CD4-positive, alpha-beta T cell treated with Interferon gamma for 1 hour (primary cell): ENCODE measurements at places on chromosomes 6 and 20.

DNA sequence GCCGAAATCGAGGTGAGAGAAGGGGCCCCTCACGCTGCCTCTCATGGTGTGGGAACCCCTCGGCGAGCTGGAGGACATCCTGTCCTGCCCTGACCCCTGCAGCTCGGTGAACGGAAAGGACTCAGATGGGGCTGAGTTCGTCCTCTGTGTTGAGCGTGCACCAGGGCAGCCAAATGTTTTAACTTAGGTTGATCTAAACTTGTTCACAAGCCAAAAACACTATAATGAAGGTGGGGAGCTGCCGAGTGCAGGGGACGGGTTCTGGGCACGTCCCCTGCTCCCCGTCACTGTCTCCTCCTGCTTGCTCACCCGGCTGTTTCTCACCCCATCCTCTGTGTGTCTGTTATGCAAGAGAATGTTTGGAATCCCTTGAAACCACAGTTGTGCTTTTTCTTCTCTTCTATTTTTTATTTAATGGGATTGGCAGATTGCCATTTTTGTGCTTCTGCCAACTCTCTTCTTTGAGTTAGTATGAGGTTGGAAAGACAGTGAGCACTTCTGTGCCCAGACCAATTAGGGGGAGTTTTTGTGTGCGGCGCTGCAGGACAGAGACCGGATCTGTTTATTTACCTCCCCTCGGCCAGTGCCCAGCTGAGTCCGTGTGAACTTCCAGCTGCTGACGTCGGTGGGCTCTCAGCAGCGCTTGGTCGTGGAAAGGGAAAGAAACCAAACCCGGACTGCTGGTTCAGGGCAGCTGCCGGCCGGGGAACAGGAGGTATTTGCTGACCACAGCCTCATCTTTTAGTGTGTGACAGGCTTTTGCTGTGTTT is 158.1 kb downstream of the DTNBP1 start:
- no peak for DNase-seq

- DNase-seq, result no peak
Observed at GRCh38 chr20:23059846-23060245, 10.4 kb upstream of the THBD start.

DNA sequence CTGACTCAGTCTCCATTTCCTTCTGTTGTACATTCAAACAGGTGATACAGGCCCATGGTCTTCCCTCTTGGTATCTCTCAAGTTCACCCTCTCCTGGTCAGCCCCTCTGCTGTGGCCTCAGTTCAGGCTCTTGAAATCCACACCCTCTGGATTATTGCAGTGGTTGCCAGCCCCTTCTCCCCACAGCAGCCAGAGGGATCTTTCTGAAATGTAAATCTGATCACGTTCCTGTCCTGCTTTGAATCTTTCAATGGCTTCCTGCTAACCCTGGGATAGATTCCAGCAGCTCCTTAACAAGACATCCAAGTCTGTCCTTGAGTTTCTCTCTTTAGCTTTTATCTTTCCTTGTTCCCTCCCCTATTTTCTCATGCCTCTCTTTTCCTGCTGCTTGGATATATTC is 22.2 kb downstream of the CHMP4B start:
- no peak for DNase-seq

DNA sequence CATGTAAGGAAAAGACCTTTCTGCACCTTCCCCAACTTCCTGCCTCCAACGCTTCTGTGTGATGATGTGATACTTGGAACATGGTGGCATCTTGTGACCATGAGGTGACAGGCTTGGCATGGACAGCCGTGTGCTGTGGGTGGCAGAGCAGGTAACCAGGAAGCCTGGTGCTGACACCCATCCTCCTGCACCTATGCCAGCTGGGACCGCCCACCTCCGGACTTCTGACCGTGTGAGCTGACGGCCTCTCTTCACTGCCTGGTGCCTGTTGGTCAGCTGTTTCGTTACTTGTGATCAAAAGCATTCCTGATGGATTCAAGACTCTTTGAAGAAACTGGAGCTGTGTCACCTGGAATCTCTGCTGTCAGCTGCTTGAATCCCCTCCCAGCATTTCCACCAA is 70.3 kb downstream of the TMEM242 start:
- no peak for DNase-seq

GRCh38 chr20:17902531-17903083 is 66.0 kb downstream of the SNX5 start:
- DNase-seq, result no peak

DNA sequence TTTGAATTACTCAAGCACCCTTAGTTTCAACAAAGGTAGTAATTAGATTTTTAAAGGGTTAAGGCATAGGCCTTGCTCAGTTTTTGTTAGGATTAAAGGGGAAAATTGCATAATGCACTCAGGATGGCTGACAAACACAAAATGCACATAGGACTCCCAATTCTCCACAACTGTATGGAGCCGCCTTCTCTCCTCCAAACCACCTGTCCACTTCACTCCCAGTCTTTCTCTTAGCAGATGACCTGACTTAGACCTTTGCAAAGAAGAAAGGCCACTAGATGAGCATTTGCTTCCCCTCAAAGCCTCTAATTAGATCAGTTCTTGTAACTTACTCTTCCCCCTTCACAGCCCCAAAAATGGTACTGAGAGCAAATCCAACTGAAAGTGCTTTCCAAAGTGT is 20.1 kb downstream of the NSFL1C start:
- no peak for DNase-seq

DNA sequence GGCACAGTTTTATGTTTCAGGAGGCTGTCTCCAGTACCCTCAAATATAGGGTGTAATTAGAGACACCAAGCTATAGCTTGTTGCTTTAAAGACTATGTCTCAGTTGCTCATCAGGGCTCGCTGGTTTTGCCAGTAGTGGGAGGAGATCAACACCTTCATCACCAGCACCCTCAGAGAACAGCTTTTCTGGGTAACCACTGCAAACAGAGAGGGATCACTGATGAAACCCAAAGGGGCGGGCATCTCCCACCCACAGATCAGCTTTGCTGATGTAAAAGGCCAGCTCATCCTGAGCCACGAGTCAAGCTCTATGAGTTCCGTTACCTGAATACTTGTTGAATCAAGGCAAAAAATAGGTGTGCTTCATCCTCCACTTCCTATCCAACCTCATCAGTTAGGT is 187.7 kb downstream of the AIG1 start:
- no peak for DNase-seq

GRCh38 chr6:137919837-137920730 is 53.0 kb downstream of the TNFAIP3 start:
- no peak for DNase-seq

- DNase-seq, result no peak
Observed at GRCh38 chr20:13288357-13288756, 67.3 kb downstream of the ISM1 start.

DNA sequence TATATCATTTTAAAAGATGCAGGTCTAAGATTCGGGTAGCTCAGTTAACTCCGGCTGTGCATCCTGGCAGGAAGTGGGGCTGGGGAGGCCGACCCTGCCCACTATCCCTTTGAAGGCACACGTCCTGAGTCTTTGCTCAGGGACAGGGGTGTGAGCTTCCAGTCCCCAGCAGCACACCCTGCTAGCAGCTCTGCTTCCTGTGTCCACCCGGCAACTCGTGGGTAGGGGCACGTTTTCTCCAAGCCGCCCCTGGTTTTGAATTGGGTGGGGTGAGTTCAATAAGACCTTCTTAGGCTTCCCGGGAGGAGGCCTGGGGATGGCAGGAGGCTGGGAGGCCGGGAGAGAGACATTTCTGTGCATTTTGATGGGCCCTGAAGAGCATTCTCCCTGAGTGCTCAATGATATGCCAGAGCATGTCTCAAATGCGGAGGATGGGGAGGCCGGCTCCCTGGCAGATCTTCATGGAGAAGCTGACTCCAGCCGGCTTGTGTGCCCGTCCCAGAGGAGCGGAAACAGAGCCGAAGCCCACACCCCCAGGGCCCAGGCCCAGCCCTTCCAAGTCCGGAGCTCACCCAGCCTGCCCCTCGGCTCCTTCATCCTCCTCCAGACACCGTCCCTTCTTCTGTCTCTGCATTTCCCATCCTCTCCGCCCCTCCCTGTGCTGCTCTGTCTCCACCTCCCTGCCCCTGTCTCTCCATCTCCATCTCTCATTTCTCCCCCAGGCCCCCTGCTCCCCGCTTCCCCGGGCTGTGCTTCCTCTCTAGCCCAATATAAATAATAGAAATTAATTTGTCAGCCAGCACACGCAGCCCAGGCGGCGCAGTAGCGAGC is 36.3 kb upstream of the ZFAND3 start:
- no peak for DNase-seq

DNA sequence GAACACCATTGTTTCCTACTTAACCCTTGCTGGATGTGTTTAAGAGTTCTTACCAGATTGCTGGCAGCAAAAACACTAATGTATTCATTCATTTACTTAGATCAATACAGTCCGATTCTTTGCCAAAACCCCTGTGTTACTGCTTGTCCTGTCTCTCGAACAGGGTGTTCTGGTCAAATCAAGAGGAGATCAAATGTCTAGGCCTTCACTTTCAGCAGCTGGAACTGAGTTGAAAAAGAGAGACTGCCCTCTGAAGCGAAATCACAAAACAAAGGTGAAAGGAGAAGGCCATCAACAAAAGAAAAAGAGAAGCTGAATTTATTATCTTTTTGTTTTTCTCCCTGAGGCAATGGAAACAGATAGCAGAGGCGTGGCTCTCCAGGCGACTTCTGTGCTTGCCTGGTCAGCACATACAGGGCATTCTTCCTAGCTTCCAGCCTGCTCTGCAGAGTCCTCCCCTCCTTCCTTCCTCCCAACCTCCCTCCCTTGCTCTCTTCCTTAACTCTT is 44.1 kb upstream of the GCM1 start:
- DNase-seq, result no peak

- DNase-seq, result no peak
Observed at GRCh38 chr6:13484138-13484708, 3.2 kb downstream of the GFOD1 start.

DNA sequence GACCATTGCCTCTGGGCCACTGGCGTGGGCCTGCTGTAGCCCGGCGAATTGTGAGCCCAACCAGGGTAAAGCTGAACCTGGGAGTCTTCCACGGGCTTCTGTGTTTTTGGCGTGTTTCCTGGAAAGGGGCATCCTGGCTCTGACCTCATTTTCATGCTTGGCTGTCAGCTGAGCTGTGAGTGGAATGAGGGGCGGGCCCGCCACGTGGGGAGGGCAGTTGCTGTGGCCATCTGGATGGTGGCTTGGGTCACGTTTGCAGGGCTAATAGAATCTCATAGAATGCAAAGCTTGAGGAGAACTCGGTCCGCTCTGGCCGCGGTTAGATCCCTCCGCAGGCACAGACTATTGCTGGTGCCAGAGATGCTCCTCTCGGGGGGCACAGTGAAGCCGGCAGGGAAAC is 263.0 kb downstream of the SMOC2 start:
- DNase-seq, result no peak

- no peak for DNase-seq
Observed at GRCh38 chr6:10479939-10480700, 41.0 kb upstream of the GCNT2 start.

DNA sequence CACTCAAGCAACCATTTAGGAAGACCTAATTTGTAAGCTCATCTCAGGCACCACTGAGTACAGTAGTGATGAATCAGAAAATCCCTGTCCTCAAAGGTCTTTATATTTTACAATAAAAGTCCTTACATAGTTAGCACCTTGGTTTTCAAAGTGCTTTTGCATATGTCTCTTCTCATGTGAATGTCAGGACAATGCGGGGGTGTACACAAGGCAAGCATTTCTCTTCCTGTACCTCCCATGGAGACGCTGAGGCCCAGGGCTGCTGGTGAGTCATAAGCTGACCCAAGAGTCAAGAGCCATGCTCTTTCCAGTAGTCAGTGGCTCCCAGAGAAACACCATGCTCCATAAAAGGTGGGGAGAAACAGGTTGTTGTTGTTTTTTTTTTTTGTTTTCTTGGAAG is 174.0 kb downstream of the GJA10 start:
- DNase-seq, result no peak

- no peak for DNase-seq
Observed at GRCh38 chr20:34525342-34525708, 9.1 kb downstream of the DYNLRB1 start.
